ENCODE measurements at places on chromosomes 2 and 18.

DNA sequence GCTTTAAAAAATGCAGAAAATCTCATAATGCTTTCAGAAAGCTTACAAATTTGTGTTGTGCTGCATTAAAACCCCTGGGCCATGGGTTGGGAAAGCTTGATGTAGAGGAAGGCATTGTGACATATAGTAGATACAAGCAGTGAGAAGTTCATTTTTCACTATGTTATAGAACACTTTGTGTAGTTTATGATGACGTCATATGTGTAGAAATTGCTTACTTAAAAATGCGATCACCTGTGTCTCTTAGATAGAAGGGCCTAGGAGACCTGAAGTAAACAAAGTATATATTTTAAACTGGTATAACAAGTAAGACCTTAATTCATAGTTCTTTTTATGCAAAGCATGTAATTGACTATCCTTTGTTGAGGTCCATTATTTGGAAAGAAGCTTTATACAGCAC, 393.5 kb downstream of the ARHGAP15 start:
- DNase-seq: no peak

- DNase-seq: no peak
Measured at GRCh38 chr18:74733598-74733997, 135.9 kb downstream of the ZNF407 start.

DNA sequence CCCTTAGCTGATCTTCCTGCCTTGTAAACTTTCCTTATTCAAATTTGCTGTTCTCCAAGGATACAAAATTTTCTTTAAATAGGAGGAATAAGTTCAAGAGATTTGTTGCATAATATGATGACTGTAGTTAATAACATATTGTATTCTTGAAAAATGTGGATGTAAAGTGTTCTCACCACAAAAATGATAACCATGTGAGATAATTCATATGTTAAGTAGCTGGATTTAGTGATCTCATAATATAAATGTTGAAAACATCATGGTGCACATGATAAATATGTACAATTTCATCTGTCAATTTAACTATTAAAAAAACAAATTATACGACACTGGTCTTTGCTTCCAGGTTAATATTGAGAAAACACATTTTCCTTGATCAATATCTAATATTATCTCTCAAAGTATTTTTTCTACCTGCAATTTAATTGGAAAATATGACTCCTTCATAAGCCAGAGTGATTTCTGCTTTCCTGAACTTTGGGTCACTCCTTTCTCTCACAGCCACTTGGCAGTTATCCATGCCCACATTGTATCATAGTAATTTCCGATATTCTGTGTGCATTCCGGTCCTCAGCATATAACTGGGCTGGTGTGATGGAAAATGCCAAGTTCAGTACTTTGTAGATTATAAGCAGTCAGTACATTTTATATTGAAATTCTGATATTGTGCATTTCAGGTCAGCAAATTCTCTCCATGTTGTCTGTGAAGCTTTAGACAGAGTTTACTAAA, 152.6 kb downstream of the GULP1 start:
- DNase-seq: no peak

DNA sequence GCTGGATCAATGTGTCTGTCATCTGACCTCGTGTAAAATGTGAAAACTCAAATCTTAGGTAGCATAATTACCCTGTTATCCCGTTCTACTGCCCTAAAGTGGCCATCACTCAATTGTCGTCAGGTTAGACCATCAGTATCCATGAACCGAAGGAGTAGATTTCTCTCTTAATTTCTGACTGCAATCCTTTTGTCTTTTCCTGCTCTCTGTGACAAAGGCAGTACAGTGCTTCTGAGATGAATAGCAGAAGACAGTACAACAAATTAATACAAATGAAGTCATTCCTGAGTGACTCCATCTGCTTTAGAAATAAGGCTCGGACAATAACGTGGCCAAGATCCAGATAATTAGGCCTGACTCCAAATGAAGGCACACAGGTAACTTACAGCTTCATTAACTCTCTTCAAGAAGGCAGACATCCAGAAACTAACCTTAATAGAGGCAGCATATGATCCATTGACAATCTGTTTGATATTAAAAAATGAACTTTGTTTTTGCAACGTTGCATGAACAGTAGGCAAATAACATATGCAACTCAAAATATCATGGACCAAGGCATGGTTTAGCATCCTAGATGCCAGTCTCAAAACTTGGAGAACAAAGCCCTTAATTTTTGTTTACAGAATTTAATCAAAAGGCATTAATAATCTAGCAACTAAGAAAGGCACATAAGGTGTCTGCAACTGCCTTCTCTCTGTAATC, 96.7 kb upstream of the CDH20 start:
- no peak for DNase-seq

DNA sequence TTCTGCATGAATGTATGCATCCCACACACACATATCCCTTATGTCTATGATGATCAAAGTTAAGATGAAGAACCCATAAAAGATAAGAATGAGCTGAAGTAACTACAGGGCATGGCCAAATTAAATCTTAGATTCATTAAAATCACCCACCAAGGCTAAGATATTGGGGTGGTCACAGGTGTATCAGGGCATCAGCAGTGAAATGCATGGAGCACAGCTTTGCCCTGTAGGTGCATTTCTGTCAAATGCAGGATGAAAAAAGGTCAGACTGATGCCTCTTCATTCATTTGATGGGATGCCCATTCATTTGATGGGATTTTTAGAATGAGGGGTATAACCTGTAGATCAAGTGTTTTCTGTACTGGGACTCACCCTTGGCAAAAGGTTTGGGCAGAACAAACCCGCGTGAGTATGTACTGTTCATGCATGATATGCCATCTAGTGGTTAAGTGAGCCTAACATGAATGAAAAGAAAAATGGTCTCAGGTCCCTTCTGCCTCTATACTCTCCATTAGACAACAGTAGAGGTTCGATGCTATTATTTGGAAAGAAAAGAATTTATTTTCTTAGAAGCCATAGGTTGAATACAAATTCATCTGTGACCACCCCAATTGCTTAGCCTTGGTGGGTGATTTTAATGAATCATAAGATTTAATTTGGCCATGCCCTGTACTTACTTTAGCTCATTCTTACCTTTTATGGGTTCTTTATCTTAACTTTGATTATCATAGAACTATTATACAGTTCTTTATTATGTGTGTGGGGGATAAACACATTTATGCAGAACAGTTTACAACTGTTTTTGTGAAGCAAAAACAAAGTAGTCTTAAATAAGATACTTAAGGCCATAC, 43.2 kb upstream of the NOSTRIN start:
- peak; percentile 28 for DNase-seq
